ENCODE measurements at places on chromosomes 6 and 20. TPM values are rescaled to one million over a fixed set of nuclear protein-coding genes. Genes with fewer than 3 reads are reported as not detected.
A peak's percentile ranks its signal among the peaks of the same experiment; 100 is the strongest.

Gene PRSS35
- total RNA-seq, result not detected

Gene GSTA2
- total RNA-seq, result not detected

Gene GSTA3
- total RNA-seq, result not detected

Gene LTB
- 136 TPM for total RNA-seq

Gene GGT7
- total RNA-seq, result 14.8 TPM

Gene TPBG
- not detected for total RNA-seq

Gene SNAP91
- total RNA-seq, result not detected

Gene MYCT1
- total RNA-seq, result not detected

Gene BPIFB4
- total RNA-seq, result not detected

Gene BEND6
- total RNA-seq, result not detected

Gene CLVS2
- not detected for total RNA-seq

Gene TBXT
- total RNA-seq, result not detected

DNA sequence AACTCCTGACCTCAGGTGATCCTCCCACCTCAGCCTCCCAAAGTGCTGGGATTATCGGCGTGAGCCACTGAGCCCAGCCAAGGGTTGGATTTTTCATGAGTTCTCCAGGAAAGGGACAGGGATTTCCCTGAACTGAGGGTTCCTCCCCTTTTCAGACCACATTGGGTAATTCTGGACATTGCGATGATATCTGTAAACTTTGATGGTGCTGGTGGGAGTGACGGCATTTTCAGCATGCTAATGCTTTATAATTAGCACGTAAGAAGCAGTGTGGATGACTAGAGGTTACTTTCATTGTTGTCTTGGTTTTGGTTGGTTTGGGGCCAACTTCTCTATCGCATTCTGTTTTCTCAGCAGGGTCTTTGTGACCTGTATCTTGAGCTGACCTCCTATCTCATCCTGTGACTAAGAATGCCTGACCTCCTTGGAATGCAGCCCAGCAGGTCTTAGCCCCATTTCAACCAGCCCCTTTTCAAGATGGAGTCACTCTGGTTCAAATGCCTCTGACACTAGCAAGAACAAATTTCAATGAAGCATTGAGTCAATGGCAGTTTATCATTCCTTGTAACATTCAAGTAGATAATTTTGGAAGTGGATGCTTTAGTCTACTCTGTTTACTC lies 156.5 kb downstream of the TTLL2 start:
- peaks cover 7% of the 10 kb centered on the region for H3K27me3 ChIP-seq
- no peak overlapping the region for H3K27ac ChIP-seq
- H3K4me3 ChIP-seq, result no peak overlapping the region
- no peaks in the 10 kb centered on the region for H3K36me3 ChIP-seq
- no peaks in the 10 kb centered on the region for H3K4me1 ChIP-seq

DNA sequence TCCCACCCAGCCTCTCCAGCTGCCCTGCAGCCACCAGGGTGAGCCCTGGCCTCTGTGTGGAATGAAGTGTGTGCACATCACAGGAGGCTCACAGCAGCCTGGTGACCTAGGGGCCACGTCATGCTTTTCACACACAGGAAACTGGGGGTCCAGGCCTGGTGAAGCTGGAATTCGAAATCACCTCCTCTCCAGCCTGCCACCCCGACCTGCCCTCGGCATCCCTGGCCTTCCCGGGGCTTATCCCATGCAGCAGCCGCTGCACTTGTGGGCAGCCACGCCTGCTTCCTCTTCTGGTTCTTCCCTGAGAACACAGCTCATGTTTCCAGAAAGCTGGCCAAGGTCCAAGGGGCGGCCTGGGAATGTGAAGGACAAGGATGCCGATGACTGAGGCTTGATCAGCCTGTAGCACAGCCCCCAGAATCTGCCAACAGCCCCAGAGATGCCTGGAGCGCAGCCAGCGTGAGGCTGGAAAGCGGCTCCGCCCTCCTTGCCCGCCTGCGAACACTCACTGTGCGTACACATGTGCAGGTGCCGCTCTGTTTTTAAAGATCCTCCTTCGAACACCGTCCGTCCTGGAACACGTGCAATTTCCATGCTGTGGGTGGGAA lies 4.2 kb upstream of the NTSR1 start:
- H3K4me1 ChIP-seq, result peaks cover 2% of the 10 kb centered on the region
- peaks cover 19% of the 10 kb centered on the region for H3K27me3 ChIP-seq
- DNase-seq, result no peak
- H3K36me3 ChIP-seq, result no peaks in the 10 kb centered on the region

- H3K4me3 ChIP-seq, result no peak overlapping the region
- H3K4me1 ChIP-seq, result no peaks in the 10 kb centered on the region
- H3K27me3 ChIP-seq, result peaks cover 3% of the 10 kb centered on the region
Measured at GRCh38 chr6:51928320-51928719, 159.1 kb downstream of the PKHD1 start.

GRCh38 chr20:53639647-53640440 lies 46.2 kb upstream of the ZNF217 start:
- peaks cover 47% of the 10 kb centered on the region for H3K4me1 ChIP-seq
- peaks cover 2% of the 10 kb centered on the region for H3K36me3 ChIP-seq
- no peaks in the 10 kb centered on the region for H3K27me3 ChIP-seq
- no peak for DNase-seq

DNA sequence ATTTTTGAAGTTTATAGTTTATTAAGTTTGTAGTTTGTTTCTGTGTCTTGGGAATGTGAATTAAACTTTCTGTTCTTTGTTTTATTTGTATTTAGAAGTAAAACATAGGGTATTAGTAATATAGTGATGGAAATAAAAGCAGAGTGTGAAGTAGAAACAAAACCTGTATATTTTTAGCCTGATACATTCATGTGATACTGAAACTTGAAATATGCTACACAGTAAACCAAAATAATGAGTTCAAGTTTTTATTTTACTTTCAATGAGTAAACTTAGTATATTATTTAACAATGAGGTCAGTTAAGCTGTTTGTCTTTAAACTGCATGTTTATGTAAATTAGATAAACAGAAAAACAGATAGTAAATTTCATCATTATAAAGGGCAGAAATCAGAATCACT lies 1592.6 kb downstream of the GRIK2 start:
- no peaks in the 10 kb centered on the region for H3K4me1 ChIP-seq
- no peak overlapping the region for H3K4me3 ChIP-seq
- no peak overlapping the region for H3K27ac ChIP-seq
- H3K36me3 ChIP-seq, result no peaks in the 10 kb centered on the region
- no peaks in the 10 kb centered on the region for H3K27me3 ChIP-seq

DNA sequence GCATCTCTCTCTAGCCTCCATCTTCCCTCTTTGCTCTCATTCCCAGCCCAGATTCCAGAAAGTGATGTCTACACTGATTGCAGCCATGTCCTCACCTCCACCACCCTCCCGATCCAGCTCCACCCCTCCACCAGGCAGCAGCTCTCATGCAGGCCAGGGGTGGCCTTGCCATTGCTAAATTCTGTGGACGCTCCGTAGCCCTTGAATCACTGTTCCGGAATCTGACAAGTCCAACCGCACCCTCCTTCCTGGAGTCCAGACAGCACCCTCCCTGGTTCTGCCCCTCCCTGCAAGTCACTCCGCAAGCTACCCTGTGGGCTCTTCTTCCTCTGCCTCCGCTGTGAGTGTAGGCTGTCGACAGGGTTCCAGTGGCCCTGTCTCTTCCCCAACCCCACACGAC lies 26.2 kb downstream of the TNXB start:
- peaks cover 46% of the 10 kb centered on the region for H3K27me3 ChIP-seq
- H3K4me1 ChIP-seq, result peaks cover 15% of the 10 kb centered on the region
- H3K4me3 ChIP-seq, result no peak overlapping the region
- no peak for DNase-seq

GRCh38 chr6:120211955-120212792 lies 862.6 kb upstream of the MAN1A1 start:
- DNase-seq, result no peak
- no peaks in the 10 kb centered on the region for H3K4me1 ChIP-seq
- H3K27me3 ChIP-seq, result no peaks in the 10 kb centered on the region
- H3K36me3 ChIP-seq, result no peaks in the 10 kb centered on the region

GRCh38 chr6:135535989-135536414 lies 38.5 kb upstream of the AHI1 start:
- peak overlapping the region; percentile 66 for H3K4me3 ChIP-seq
- peaks cover 36% of the 10 kb centered on the region for H3K4me1 ChIP-seq
- H3K27me3 ChIP-seq, result no peaks in the 10 kb centered on the region
- peak overlapping the region; percentile 81 for H3K27ac ChIP-seq
- peak; percentile 82 for DNase-seq
- H3K36me3 ChIP-seq, result peaks cover 6% of the 10 kb centered on the region

DNA sequence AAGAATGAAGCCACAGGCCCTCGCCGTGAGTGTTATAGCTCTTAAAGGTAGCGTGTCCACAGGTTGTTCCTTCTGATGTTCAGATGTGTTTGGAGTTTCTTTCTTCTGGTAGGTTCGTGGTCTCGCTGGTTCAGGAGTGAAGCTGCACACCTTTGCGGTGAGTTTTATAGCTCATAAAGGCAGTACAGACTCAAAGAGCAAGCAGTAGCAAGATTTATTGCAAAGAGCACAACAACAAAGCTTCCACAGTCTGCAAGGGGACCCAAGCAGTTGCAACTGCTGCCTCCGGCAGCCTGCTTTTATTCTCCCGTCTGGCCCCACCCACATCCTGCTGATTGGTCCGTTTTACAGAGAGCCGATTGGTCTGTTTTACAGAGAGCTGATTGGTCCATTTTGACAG lies 5.2 kb downstream of the HIVEP1 start:
- peak; percentile 79 for DNase-seq
- H3K4me3 ChIP-seq, result no peak overlapping the region
- peak overlapping the region; percentile 37 for H3K27ac ChIP-seq
- H3K4me1 ChIP-seq, result peaks cover 49% of the 10 kb centered on the region
- no peaks in the 10 kb centered on the region for H3K27me3 ChIP-seq

- no peaks in the 10 kb centered on the region for H3K36me3 ChIP-seq
- H3K4me3 ChIP-seq, result no peak overlapping the region
- H3K27ac ChIP-seq, result no peak overlapping the region
- H3K4me1 ChIP-seq, result no peaks in the 10 kb centered on the region
- no peaks in the 10 kb centered on the region for H3K27me3 ChIP-seq
- no peak for DNase-seq
Measured at GRCh38 chr6:3805448-3806123, 43.6 kb upstream of the FAM50B start.

DNA sequence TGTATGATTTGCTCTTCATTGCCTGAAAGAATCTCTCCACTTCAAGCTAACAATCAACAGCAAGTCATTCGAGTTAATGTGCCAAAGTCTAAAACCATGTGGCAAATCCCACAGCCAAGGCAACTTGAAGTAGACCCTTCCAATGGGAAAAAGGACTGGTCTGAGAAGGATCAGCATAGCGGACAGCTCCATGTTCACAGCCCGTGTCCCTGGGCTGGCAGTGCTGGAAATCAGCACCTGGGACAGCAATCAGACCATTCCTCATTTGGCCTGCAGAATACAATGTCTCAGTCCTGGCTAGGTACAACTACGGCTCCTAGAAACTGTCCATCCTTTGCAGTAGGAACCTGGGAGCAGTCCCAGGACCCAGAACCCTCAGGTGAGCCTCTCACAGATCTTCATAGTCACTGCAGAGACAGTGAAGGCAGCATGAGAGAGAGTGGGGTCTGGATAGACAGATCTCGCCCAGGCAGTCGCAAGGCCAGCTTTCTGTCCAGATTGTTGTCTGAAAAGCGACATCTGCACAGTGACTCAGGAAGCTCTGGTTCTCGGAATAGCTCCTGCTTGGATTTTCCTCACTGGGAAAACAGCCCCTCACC lies 1.1 kb downstream of the GJA10 start:
- peaks cover 7% of the 10 kb centered on the region for H3K4me1 ChIP-seq
- H3K4me3 ChIP-seq, result no peak overlapping the region
- peaks cover 43% of the 10 kb centered on the region for H3K27me3 ChIP-seq
- H3K36me3 ChIP-seq, result no peaks in the 10 kb centered on the region
- DNase-seq, result peak; percentile 65

- no peaks in the 10 kb centered on the region for H3K36me3 ChIP-seq
- H3K27ac ChIP-seq, result no peak overlapping the region
- H3K4me1 ChIP-seq, result no peaks in the 10 kb centered on the region
- no peak overlapping the region for H3K4me3 ChIP-seq
Measured at GRCh38 chr20:35978041-35978513, 9.7 kb downstream of the CNBD2 start.

DNA sequence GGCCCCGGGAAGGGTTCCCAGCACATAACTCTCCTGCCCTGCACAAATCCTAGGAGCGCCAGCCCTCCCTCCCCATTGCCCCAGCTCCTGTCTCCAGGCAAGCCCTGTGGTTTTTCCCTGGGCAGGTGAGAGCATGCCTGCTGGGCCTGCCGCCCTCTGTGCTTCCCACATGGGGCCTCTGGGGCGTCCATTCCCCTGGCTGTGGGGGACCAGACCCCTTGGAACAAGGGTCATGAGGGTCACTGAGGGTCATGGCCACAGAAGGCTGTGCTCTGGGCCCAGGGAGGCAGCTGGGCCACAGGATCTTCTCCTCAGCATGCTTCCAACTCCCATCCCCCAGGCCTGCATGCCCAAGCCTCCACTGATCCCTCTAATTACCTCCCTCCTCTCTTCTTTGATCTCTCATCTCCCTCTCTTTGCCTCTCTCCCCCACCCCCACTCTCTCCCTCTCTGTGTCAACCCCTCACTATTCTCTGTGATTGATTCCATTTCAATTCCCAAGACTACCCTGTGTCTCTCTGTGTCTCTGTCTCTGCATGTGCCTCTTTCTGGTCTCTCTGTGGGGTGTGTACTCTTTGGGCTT lies 6.1 kb downstream of the MDFI start:
- H3K27me3 ChIP-seq, result peaks cover 31% of the 10 kb centered on the region
- H3K4me1 ChIP-seq, result no peaks in the 10 kb centered on the region
- no peak overlapping the region for H3K27ac ChIP-seq
- H3K4me3 ChIP-seq, result no peak overlapping the region
- DNase-seq, result no peak

GRCh38 chr20:33444797-33445560 lies 1.4 kb upstream of the SNTA1 start:
- no peaks in the 10 kb centered on the region for H3K36me3 ChIP-seq
- H3K4me3 ChIP-seq, result peak overlapping the region; percentile 91
- peaks cover 16% of the 10 kb centered on the region for H3K4me1 ChIP-seq
- peaks cover 13% of the 10 kb centered on the region for H3K27me3 ChIP-seq
- H3K27ac ChIP-seq, result peak overlapping the region; percentile 72

DNA sequence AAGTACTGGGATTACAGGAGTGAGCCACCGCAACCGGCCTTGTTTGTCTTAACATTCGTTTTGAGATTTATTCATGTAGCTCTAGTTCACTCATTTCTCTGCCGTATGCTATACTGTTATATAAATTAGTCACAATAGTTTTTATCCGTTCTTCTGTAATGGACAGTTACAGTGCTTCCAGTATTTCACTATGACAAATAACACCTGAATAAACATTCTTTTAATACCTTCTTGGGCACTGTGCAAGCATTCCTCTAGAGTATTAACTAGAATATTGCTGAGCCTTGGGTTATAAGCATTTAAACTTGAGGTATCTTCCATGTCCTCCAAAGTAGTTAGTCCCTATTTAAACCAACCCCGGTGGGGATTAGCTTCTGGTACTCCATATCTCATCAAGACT lies 45.6 kb downstream of the STK38 start:
- no peaks in the 10 kb centered on the region for H3K27me3 ChIP-seq
- peaks cover 57% of the 10 kb centered on the region for H3K36me3 ChIP-seq
- no peak overlapping the region for H3K27ac ChIP-seq
- H3K4me3 ChIP-seq, result no peak overlapping the region
- peaks cover 17% of the 10 kb centered on the region for H3K4me1 ChIP-seq
